Pulmonary artery endothelial cell (primary cell): ENCODE measurements at places on chromosomes 5 and 9. TPM values are rescaled to one million over a fixed set of nuclear protein-coding genes. Genes with fewer than 3 reads are reported as not detected.

The KIAA0825 gene
- total RNA-seq, result 0.99 and 1.7 TPM in 2 replicates

The FOXD4L6 gene
- total RNA-seq, result 0.07 TPM in 1 of 2 replicates, not detected in the other

The CNTNAP3 gene
- 61.0 and 98.1 TPM in 2 replicates for total RNA-seq

The PCDHA3 gene
- total RNA-seq, result 0.18 and 0.26 TPM in 2 replicates

The SPAG8 gene
- 0.20 and 0.25 TPM in 2 replicates for total RNA-seq

The TMEM252 gene
- total RNA-seq, result not detected in 2 replicates

The F12 gene
- total RNA-seq, result 1.1 and 1.5 TPM in 2 replicates

The CENPK gene
- 17.8 and 22.3 TPM in 2 replicates for total RNA-seq

The FBP1 gene
- total RNA-seq, result 0.95 and 1.5 TPM in 2 replicates

The FCN1 gene
- not detected in 2 replicates for total RNA-seq

The REEP2 gene
- 2.0 and 4.2 TPM in 2 replicates for total RNA-seq

The NUTM2F gene
- total RNA-seq, result not detected in 2 replicates

The STPG3 gene
- not detected in 2 replicates for total RNA-seq

The PCDHB4 gene
- 0.04 and 0.07 TPM in 2 replicates for total RNA-seq

The MARCOL gene
- total RNA-seq, result not detected in 2 replicates

The PCSK5 gene
- total RNA-seq, result 8.9 and 11.5 TPM in 2 replicates

The PTGS1 gene
- 14.4 and 28.7 TPM in 2 replicates for total RNA-seq

The ADAMTS12 gene
- total RNA-seq, result 0.39 TPM in 1 of 2 replicates, not detected in the other

The PLPPR1 gene
- 0.25 and 0.26 TPM in 2 replicates for total RNA-seq

The EQTN gene
- not detected in 2 replicates for total RNA-seq

The PROB1 gene
- 0.79 and 2.5 TPM in 2 replicates for total RNA-seq

The CCNI2 gene
- 0.04 TPM in 1 of 2 replicates, not detected in the other for total RNA-seq

The NSD1 gene
- 35.0 and 61.6 TPM in 2 replicates for total RNA-seq

The LCN15 gene
- not detected in 2 replicates for total RNA-seq

The GRXCR2 gene
- total RNA-seq, result not detected in 2 replicates

The ARL14EPL gene
- 0.13 and 0.39 TPM in 2 replicates for total RNA-seq

The POU4F3 gene
- total RNA-seq, result 0.04 and 0.07 TPM in 2 replicates

The ADAMTS2 gene
- 0.04 TPM in 1 of 2 replicates, not detected in the other for total RNA-seq

The ZNF879 gene
- 3.8 and 4.4 TPM in 2 replicates for total RNA-seq

The NR5A1 gene
- not detected in 2 replicates for total RNA-seq

The CARTPT gene
- not detected in 2 replicates for total RNA-seq

The UAP1L1 gene
- 15.4 and 17.0 TPM in 2 replicates for total RNA-seq

The FAM221B gene
- total RNA-seq, result not detected in 2 replicates
